Iris pigment epithelial cell (primary cell): ENCODE measurements at places on chromosomes 12 and 14.

DNA sequence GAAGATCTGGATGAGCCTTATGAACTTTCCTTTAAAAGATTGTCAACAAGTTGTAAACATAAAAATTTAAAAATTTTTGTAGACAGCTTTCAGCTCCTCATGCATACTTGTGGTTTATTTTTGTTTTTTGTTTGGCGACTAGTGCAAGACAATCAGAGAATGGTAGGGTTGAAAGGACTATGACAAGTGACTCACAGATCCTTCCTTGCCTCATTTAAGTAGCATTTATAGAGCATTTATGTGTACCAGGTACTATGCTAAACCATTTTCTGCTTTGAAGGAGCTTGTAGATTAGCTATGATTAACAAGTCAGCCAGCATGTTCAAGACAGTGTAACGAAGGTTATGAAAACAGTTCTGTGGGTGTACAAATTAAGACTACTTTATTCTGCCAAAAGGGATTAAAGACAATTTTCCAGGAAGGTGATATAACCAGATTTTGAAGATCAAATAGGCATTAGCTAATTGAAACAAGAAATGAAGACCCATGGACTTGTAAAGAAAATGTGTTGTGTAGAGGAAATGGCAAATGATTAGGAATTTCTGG, 122.0 kb downstream of the PCNX1 start:
- peak; percentile 22 for DNase-seq

DNA sequence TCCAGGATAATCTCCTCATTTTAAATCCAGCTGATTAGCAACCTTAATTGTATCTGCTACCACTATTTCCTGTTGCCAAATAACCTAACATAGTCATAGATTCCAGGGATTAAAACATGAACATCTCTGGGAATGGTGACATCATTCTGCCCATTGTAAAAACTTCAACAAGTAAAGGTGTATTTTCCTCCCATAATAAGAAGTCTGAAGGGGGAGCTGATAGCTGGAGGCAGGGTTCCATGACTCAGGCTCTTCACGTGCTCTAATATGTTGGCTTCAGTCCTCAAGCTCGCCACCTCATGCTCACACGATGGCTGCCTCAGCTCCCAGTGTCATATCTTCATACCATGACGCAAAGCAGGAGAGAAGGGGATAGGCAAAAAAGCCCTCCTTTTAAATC, 172.0 kb upstream of the VASH1 start:
- no peak for DNase-seq

- DNase-seq = peak; percentile 74
Observed at GRCh38 chr12:12508612-12509011, 54.1 kb downstream of the DUSP16 start.

DNA sequence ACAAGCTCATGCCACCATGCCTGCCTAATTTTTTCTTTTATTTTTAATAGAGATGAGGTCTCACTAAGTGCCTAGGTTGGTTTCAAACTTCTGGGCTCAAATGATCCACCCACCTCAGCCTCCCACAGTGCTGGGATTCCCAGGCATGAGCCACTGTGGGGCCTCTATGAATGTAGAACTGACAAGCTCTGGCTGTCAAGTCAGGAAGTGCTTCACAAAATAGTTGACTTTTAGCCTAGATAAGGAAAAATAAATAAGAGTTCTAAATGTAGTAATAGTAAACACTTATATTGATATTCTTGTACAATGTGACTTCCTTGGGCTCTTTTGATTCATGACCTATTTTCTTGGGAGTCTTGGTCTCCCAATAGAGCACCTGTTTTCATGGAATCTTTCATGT, 40.0 kb downstream of the RMST start:
- DNase-seq = no peak
